ENCODE measurements at places on chromosomes 2 and 18.

- no peak for DNase-seq
Measured at GRCh38 chr2:27133195-27133875, 1.1 kb downstream of the PREB start.

GRCh38 chr2:3408781-3409180 is 29.3 kb downstream of the TRAPPC12 start:
- DNase-seq, result no peak

GRCh38 chr18:9366126-9366714 is 31.6 kb downstream of the TWSG1 start:
- DNase-seq, result no peak

DNA sequence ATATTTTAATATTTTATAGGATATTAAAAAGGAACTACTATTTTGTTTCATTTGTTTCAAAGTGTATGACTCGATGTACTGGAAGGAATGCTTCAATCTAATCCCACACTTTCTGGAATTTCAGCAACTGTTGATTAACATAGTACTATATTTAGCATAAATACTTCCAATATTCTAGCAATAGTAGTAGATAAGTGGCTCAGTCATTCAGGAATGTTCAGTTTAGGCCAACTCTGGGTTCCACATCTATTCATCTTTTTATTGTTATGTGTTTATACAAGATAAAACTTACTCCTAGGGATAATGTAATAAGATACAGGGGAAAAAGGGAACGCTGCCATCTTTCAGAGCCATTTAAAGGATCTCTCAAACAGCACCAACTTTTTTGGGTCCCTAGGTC is 22.3 kb upstream of the ORC2 start:
- no peak for DNase-seq

GRCh38 chr2:26683583-26683982 is 8.9 kb upstream of the KCNK3 start:
- no peak for DNase-seq

DNA sequence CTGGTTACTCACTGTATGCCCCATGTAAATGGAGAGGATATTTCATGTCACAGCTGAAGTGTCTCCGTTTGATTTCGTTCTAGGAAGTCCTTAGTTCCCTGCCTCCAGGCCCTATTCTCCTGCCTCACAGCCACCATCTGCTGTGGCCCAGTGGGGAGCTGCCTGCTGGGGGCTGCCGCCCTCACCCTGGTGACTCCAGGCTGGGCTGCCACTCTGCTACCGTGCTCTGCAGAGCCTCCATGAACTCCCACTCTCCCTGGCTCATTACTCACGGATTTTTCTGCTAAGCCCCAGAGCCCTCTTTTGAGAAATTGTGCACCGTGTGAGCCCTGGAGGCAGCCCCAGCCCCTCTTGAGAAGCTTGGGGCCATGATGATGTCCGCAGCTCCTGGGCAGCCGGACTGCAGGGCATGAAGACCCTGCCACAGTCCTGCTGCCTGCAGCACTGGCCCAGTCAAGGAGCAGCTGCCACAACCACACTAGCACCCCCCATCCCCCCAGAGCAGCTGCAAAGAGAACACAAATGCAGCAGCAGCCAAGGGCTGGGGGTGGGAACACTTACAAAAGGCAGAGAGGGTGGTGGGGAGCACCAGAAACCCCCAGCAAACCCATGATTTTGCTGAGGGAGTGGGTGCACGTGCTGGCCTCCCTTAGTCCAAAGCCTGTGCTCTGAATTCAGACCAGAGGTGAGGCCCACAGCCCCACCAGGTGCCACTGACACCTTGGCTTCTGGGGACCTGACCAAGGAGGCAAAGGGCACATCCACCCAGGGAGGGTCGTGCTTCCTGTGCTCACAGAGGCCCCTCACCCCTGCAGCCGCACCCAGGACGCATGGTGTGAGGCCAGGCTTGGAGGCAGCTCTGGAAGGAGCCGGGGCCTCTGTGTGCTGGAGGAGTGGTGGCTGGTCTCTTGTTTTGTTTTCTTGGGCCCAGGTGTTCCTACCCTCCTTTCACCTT is 270.2 kb upstream of the RAB6C start:
- DNase-seq, result no peak

GRCh38 chr18:47717257-47717656 is 213.2 kb downstream of the SMAD2 start:
- no peak for DNase-seq

DNA sequence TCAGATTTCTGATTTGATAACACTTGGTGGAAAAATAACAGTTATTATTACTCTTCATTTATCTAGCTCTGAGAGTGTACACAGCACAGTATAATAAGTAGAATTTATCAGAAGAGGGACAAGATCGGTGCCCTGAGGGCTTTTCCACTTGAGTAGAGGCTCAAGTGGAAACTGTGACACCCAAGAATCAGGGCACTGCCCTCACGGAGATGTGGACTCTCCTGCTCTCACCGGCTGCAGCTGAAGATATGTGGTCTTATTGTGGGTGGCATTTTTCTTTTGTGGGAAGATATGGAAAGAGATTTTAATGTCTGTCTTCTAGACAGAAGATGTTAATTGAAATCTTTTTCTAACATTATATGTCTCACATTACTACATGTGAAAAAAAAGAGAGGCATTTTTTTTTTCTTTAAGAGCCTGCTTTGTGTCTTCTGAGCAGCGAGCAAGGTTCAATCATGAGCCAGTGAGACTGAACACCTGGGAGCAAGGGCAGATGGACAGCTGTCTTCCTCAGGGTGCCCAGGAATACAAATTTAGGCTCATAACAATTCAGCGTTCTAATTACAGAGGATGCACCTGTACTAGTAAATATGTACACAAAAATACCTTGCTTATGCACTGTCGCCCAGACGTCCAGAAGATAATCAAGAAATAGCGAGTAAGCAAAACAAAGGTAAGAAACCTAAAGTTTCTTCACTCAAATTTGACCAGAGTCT is 1098.2 kb upstream of the FANCL start:
- no peak for DNase-seq

DNA sequence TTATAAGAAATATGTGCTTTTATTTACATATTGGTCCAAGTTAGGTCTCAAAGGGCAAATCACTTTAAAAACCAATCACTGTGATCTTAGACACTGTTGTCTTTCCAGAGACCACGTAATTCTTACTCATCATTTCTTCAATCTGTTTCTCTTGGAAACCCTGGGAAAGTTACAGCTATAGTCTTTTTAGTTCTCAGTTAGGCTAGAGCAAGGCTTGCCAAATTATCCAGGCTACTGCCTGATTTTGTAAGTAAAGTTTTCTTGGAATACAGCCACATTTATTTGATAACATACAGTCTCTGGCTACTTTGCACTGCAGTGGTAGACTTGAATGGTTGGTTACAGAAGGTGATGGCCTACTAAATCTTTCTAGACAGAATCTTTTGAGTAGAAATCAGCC is 106.0 kb downstream of the KIAA1328 start:
- no peak for DNase-seq

DNA sequence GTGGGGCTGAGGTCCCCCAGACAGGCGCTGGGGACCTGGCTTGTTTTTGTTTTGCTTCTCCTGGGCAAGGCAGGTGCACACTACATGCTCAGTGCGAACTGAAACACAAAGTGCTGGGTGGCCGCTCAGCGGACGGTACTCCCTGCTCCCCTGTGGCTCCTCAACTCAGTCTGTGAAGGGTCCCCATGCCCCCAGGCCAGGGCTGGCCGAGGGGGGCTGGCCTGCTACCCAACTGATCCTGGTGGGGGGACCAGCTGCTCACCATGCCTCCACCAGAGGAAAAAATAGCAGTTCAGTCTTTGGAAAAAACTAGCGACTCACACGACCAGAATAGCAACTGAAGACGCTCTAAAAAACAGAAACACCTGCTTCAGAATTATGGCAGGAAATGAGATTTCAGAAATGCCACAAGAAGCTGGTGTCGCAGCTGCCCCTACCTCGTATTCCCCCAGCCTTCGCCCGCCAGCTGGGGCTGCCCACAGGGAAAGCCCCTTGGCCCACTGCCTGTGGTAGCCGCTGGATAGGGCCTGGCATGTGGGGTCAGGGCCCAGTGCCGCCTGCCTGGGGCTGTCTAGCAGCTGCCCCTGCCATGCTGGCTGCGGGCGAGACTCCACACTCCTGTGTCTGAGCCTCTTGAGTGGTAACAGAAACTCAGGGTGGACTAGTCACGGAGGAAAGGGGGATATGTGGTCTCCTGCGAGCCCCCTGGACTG is 43.7 kb downstream of the MEX3C start:
- peak; percentile 70 for DNase-seq

DNA sequence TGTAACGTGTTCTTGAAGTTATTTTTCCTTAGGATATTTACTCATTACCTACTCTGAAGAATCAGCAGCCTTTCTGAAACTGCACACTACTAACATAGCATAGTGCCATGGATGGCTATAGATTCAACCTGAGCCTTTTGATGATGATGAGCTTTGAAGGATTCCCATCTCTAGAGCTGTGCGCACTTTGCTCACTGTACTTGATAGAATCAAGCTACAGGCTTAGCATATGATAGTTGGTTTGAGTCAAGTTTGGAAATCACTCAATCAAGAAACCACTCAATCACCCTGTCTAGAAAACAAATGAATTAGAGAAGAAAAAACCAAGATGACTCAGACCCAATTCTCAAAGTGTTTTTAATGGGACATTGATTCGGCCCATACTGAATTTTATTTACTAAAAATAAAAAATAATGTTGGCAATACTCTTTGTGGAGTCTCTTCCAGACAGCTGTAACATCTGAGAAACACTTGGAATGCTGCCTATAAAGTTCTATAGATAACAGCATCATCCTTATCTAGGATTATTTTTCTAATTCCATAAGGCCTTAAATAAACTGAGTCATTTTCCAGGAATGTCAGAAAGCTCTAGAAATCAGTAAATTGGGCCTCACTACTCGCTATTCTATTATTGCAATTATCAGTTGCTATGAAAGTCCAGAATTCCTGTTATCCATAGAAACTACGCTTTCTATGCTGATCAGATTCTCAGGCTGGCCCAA is 259.0 kb upstream of the ERBB4 start:
- DNase-seq, result no peak

DNA sequence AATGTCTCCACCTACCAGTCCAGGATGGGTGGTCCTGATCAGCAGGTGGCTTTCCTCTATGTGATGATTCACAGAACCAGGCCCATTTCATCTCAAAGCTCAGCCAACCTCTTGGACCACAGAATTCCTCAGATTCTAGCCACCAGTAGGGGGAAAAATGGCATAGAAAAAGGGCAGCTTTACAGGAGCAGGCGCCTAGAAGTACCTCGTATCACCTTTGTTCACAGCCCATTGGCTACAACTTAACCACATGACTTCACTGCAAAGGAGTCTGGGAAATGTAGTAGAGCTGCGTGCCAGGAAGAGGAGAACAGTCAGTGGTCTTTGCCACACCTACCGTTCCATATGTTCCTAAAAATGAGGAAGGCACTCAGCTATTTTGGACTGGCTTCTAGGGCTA is 62.8 kb upstream of the DTNA start:
- DNase-seq, result peak; percentile 3

- no peak for DNase-seq
Measured at GRCh38 chr2:195810340-195811098, 153.5 kb downstream of the SLC39A10 start.
